NCI-H187 treated with DMSO at 0.1 percent for 48 hours (cell line): ENCODE measurements at places on chromosomes 2 and 18.

DNA sequence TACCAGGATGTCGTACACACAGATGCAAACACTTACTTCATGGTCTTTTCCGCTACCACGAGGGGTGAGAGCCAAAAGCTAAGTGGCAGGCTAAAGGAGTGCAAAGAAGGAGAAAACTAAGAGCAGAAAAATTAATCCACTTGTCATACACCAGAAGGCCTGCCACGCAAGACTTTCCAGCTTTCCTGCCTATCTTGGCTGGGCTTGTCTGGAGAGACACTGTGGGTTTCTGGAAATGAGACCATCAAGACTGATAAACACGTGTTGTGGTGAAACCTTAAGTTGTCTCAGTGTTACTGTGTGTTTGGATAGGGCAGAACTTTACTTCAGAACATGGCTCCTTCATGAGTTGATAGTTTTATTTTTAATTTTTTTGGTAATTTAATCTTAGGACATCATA lies 175.6 kb downstream of the FMNL2 start:
- no peak for DNase-seq

DNA sequence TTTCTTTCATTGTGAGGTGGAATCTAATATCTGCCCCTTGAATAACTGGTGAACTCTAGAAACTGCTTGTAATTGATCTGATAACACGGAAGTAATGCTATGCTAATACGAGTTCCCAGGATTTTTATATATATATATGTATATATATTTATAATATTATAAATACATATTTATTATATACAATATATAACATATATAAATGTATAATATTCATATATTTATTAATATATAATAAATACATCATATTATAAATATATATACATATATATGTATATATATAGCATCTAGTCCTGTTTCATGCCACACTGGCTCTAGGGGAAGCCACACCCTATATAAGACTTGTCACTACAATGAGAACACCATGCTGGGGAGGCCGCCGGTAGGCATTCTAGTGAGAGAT lies 156.7 kb upstream of the CDH19 start:
- no peak for DNase-seq

DNA sequence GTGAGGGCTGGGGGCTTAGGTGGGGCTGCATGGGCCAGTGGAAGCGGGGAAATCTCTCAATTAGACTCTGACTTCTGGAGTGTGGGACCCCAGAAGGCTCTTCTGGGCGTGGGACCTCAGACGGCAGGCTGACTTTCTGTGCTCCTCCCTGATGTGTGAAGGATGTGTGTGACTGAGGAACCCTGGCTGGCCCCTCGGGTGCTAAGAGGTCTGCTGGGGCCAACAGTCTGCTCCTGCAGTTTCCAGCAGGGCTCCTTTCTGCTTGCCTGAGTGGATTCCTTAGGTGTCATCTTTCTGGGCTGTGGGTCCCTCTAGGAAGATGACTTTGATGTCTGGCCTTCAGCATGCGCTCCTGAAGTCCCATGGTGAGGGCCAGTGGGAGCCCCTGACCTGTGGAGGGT lies 167.5 kb downstream of the DYSF start:
- DNase-seq, result no peak

DNA sequence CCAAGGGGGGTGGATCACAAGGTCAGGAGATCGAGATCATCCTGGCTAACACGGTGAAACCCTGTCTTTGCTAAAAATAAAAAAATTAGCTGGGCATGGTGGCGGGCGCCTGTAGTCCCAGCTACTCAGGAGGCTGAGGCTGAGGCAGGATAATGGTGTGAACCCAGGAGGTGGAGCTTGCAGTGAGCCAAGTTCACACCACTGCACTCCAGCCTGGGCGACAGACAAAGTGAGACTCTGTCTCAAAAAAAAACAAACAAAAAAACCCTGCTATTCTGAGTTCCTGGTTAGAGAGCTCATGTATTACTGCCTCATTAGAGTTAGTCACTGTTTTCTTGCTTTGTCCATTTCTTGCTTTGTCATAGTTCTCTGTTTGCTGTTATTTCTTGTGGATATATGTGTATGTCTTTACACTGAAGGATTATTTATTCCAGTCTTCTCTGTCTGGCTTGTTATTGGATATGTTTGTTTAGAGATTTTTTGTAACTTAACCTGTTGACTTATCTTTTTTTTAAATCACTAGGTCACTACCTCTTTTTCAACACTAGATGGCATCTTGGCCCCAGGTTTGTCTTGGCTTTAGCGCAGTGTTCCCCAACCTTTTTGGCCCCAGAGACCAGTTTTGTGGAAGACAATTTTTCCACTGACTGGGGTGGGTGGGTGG lies 17.0 kb downstream of the TTLL4 start:
- no peak for DNase-seq

GRCh38 chr2:182883451-182883850 lies 17.0 kb upstream of the FRZB start:
- DNase-seq, result no peak

GRCh38 chr18:39648616-39649015 lies 2083.0 kb upstream of the CELF4 start:
- no peak for DNase-seq

DNA sequence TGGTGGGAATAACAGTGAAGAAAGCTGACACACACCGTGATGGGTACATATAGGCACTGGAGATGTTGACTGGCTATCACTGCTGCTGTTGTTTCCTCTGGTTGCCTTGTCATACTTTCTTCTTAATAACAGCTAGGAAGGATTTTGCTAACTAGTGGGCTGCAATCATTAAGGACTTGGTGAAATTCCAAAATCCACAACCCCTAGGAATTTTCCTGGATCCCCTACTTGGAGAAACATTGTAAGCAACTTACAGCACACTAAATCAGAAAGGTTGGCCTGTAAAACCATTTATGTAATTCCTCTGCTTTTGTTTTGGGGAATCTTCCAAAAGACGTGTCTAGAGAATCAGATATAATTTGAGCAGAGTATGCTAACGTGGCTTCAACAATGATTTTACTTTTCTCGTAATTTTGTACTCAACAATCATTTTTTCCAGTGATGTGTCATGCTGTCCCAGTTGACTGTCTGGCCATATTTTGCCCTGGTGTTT lies 8.0 kb upstream of the COL3A1 start:
- DNase-seq, result no peak

DNA sequence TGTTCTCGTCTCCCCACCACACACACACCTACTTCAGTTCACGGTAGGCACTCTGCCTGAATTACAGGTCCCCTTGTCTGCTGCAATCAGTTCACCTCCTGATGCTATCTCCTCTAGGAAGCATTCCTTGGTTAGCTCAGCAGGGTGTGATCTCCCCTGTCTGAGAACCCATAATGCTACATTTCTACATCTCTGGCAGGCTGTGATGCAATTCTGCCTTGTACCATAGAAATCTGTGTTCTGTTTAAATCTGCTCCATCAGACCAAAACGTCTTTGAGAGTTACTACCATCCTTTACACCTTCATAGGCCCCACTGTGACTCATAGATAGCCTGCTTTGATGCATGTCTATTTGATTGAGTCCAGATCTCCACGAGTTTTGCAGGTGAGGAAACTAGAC lies 103.9 kb downstream of the TTC32 start:
- no peak for DNase-seq

GRCh38 chr2:64362562-64363026 lies 91.4 kb upstream of the LGALSL start:
- no peak for DNase-seq

DNA sequence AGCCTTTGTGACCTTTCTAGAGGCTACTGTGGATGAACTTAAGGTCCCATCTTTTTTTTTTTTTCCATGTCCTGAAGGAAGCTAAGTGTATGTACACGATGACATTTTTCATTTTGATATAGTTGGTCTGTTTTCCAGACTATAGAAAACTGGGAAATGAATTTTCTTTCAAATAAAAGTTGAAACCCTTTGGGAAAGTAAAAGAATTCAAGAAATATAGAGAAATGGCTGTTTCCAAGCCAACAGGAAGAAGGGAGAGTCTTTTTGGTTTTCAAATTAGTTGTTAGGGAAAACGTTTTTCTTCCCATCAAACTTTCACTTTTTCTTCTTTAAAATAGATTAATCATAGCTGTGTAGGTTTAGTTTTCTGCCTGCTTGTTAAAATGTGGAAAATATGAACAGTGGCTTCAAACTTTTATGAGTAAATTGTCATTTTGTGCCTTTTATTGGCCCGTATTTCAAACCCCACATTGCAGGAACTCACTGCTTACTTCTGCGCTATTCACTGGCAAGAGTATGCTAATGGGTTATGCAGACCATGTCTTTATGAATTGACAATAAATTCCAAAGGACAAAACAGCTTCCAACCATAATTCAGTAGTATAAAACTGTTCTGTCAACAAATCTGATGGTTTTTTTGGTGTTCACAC lies 27.7 kb upstream of the LYPD1 start:
- no peak for DNase-seq

- DNase-seq, result no peak
Measured at GRCh38 chr18:59846814-59847490, 52.8 kb upstream of the PMAIP1 start.

DNA sequence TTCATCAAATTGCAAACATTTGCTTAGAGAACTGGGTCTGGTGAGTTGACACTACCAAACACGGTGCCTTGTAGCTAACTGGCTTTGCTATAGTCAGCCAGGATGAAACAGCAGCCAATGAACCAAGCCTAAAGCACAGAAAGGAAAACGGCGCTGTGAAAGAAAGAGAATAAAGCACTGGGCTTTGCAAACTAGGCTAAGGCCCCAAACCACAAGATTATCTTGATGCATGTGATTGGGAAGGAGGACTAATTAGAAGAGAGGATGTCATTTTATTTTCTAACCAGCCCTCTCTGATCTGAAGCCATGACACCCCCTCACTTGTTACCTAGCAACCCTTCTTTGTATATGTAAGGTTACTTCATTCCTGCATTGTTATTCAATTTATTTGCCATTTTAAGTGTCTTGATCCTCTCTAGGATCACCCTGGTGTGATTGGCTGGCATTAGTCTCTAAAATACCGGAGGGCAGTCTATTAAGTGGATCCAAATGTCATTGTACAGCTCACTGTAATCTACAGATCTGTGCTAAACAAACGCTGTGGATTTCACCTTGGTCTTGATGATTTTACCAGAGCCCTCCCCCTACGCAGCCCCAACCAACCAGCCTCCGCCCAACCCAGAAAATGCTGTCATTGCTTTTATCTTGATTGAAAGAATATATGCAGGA lies 395.4 kb upstream of the ACVR2A start:
- no peak for DNase-seq

DNA sequence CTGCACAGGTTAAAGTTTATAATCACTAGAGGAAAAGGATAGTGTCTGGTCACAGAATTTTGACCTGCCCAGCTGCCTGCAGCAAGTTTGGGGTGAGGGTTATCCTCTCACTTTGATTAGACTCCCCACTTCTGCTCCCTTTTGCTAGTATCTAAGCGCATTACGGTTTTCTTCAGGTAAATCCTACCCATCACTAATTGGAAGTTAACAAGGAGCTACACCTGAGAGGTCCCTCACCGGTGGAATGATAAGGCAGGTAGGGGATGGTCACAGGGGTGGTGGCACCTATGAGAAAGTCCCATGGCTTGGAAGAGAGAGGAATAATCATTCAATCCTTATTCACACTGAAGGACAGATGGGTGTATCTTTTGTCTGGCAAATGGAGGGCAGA lies 7.6 kb downstream of the BCL2 start:
- no peak for DNase-seq

DNA sequence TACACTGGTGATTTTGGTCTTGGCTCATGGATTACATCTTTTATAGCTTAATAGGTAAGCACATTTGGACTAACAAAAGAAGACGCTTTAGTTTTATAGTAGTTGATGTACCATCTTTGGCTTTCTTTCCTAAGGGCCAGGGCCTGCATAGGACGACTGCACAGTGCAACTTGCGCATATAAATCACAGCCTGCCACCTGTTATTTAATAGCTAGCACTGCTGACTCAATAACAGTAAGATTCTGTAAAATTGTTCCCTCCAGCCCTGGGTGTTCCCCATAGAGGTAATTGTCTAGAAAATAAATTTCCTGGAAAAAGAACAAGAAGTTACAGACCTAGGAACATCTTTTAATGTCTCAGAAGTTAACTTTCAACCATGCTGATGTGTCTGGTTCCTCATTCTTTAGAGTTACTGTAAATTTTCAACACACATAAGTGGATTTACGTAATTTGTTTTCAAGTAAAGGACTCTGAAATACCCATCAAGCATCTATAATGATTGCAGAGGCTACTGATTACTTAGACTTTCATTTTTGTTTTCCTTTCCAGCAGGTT lies 594.2 kb upstream of the NXPH2 start:
- no peak for DNase-seq

DNA sequence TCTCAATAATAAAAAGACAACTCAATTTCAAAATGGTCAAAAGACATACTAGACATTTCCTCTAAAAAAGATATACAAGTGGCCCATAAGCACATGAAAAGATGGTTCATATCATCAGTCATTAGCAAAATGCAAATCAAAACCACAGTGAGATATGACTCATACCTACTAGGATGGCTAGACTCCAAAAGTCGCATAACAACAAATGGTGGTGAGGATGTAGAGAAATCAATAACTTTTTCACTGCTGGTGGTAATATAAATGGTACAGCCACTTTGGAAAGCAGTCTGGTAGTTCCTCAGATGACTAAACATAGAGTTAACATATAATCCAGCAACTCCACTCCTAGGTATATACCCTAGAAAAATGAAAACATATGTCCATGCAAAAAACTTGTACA lies 242.3 kb upstream of the NOL4 start:
- no peak for DNase-seq

DNA sequence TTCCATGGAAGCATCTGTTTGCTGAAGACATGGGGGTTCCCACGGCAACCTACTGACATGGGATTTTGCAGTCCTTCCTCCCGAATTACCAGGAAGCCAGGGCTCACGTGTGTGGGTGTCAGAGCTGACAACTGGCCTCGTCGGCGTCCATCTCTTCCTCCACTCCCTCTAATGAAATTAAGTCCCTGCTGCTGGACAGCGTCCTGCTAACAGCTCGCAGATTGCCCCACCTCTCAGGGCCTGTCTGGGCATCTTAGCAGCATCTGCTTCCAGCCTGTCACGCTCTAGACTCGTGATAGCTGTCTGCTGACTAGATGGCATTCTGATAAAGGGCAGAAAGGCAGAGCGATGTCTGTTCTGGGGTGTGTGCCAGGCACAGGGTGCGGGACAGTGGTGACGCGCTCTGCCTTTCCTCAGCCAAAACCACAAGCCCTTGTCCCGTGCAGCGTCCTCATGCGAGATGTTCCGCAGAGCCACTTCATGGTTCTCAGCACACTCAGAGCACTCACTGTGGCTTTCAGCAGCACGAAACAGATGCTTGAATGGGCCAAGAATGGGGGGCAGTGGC lies 161.1 kb downstream of the ARL4C start:
- DNase-seq, result no peak

- DNase-seq, result no peak
Measured at GRCh38 chr2:15720561-15721307, 129.1 kb downstream of the DDX1 start.

DNA sequence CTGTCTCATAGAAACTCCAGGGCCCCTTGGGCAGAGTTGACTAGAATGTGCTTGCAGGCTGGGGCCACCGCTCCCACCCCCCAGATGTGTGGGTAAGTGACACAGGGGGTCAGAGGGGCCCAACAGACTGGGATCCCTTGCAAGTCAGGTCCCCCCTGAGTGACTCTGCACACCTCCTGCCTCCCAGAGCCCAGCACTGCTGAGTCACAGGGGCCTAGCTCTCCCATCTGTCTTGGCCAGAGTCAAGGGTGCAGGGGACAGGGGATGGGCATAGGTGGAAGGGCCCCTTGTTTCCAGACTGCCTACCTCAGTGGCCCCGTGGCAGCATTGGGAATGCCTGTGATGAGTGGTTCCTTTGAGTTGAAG lies 11.4 kb downstream of the SH2D6 start:
- no peak for DNase-seq

- no peak for DNase-seq
Measured at GRCh38 chr2:219274361-219274921, 4.7 kb upstream of the DNAJB2 start.

GRCh38 chr18:9330419-9330818 lies 4.2 kb upstream of the TWSG1 start:
- no peak for DNase-seq
